Endothelial cell (in vitro differentiated cells): ENCODE measurements at places on chromosomes 6 and 20. TPM values are rescaled to one million over a fixed set of nuclear protein-coding genes. Genes with fewer than 3 reads are reported as not detected.

DNA sequence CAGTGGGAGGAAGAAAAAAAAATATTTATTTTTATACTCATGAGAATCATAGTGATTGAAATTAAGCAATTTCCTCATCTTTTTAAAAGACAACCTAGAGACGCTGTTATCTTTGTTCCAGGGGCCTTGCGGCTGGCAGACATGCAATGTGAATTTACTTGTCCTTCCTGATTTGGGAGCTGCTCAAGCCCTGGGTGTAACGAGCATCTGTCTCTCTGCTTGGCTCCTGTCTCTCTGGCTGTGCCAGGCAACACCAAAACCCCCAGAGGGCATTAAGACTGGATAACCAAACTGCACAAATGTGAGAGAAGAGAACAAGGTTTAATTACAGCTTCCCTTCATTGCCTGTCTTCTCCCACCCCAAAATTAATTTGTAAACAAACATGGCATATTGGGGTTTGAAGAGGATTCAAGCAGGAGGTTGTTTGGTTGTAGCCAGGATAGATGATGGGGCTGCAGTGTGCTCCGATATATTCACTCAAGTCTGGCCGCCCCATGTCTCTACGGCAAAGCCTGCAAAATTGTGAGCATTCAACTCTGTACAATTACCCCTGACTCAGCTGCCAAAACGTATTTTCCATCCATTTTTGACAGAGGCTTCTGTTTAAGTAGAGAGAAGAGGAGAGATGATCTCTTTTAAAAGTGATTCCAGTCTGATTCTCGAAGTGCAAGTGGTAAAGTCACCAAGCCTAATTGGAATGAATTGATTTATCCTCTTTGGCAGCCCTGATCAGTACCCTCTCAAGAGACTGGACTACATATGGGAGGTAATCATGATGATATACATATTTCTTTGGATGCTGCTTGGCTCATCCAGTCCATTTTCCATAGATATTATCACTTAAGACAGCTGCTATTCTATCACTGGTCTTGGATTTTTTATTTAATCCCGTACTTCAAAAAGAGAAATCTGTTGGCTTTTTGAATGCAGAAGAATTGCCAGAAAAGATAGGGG, 170.2 kb downstream of the SLC24A3 start:
- no peak for DNase-seq

GRCh38 chr6:56450882-56451739, 191.6 kb downstream of the DST start:
- DNase-seq: no peak

- no peak for DNase-seq
Observed at GRCh38 chr6:14720411-14721102, 525.3 kb upstream of the JARID2 start.

GRCh38 chr6:27672113-27672799, 199.4 kb upstream of the ZNF184 start:
- DNase-seq: peak; percentile 61

DZANK1 gene
- 4.2 TPM for total RNA-seq

- DNase-seq: no peak
Observed at GRCh38 chr6:115765966-115766365, 294.7 kb downstream of the FRK start.

- no peak for DNase-seq
Observed at GRCh38 chr6:164168595-164168994, 754.1 kb downstream of the QKI start.
